ENCODE measurements at places on chromosomes 6 and 20. TPM values are rescaled to one million over a fixed set of nuclear protein-coding genes. Genes with fewer than 3 reads are reported as not detected.

Gene MEP1A
- total RNA-seq, result not detected

Gene TREM1
- not detected for total RNA-seq

Gene CCM2L
- total RNA-seq, result 0.20 TPM

Gene SDC4
- total RNA-seq, result not detected

Gene POM121L2
- not detected for total RNA-seq

Gene PI3
- total RNA-seq, result not detected

Gene SYCP2L
- total RNA-seq, result 0.17 TPM

Gene CCDC170
- total RNA-seq, result not detected

Gene EGFL8
- total RNA-seq, result 3.4 TPM

Gene PROKR2
- not detected for total RNA-seq

GRCh38 chr6:166439366-166440091 lies 56.8 kb upstream of the MPC1 start:
- no peaks in the 10 kb centered on the region for H3K4me1 ChIP-seq
- no peak overlapping the region for H3K4me3 ChIP-seq
- H3K27me3 ChIP-seq, result peaks cover 31% of the 10 kb centered on the region
- DNase-seq, result no peak
- no peak overlapping the region for H3K27ac ChIP-seq

- H3K27ac ChIP-seq, result no peak overlapping the region
- no peaks in the 10 kb centered on the region for H3K4me1 ChIP-seq
- H3K4me3 ChIP-seq, result no peak overlapping the region
- no peak for DNase-seq
- H3K36me3 ChIP-seq, result no peaks in the 10 kb centered on the region
These were observed 27.4 kb downstream of the BPIFB1 start for GRCh38 chr20:33310327-33310899.

DNA sequence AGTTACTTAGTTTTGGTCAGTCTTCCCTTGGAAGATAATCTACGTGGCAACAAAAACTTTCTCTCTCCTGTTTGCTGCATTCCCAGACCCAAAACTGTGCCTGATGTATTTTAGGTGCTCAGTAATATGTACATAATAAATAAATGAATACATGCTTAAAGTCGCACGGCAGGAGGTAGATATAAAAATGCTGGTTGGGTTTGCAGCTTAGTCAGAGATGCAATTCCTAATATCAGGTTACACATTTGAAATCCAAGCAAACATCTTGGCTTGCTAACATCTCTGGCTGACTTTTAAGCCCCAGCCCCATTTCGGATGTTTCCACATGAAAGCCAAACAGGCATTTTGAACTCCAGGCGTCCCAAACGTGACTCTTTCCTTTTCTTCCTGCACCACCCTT lies 91.0 kb downstream of the KCNQ5 start:
- H3K36me3 ChIP-seq, result peaks cover 15% of the 10 kb centered on the region
- H3K4me3 ChIP-seq, result no peak overlapping the region
- H3K4me1 ChIP-seq, result peaks cover 3% of the 10 kb centered on the region

GRCh38 chr20:50992733-50993457 lies 30.0 kb downstream of the KCNG1 start:
- H3K27ac ChIP-seq, result no peak overlapping the region
- DNase-seq, result no peak
- H3K27me3 ChIP-seq, result peaks cover 4% of the 10 kb centered on the region
- no peak overlapping the region for H3K4me3 ChIP-seq

DNA sequence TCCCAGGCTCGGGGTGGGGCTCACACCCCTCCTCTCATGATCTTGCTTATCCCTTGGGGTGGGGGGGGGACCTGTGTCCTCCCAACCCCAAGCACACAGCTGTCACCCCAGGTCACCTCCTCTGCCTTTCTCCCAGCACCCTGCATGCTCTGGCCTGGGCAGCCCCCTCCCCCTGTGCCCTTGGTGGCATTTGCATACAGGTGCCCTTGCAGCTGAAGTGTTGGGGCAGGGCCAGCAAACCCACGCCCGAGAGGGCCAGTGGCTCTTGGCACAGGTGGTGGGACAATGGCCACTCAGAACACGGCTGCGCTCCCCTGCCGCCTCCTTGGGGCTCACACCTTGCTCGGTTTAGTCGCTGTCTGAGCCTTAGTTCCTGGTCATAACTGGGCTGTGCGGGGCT lies 11.3 kb upstream of the MYT1 start:
- H3K4me3 ChIP-seq, result no peak overlapping the region
- no peak for DNase-seq
- H3K27me3 ChIP-seq, result no peaks in the 10 kb centered on the region
- no peak overlapping the region for H3K27ac ChIP-seq
- no peaks in the 10 kb centered on the region for H3K36me3 ChIP-seq

GRCh38 chr6:148388521-148388920 lies 45.9 kb downstream of the SASH1 start:
- H3K27ac ChIP-seq, result no peak overlapping the region
- H3K36me3 ChIP-seq, result no peaks in the 10 kb centered on the region
- DNase-seq, result no peak
- no peaks in the 10 kb centered on the region for H3K4me1 ChIP-seq

DNA sequence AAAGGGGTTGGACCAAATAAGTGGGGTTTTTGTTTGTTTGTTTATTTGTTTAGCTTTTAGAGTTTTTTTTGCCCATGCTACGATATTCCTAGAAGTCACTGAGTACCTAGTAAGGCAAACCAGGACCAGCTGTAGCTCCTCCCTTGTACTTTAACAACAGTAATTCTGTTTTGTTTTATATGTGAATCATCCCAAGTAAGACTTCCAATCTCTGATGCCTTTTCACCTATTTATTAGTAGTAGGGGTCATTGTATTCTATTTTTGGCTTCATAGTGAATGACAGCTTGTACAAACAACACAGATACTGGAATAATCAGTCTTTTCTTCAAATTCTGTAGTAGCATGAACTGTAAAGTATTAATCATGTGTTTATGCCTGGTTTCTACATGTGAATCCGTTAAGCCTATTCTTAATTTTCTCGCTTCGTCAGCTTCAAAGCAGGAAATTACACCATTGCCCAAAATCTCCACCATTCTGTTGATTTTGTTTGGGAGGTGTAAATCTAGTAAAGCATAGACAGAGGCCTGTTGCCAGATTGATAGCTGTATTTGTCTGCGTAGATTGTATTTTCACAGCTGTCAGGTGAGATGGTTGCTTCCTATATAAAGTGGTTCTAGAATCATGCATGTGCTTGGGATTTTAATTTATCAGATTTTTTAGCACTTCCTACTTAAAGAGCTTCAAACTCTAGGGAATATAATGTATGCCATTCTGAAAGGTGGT lies 151.5 kb upstream of the FLRT3 start:
- no peak overlapping the region for H3K27ac ChIP-seq
- no peaks in the 10 kb centered on the region for H3K36me3 ChIP-seq
- DNase-seq, result no peak
- H3K27me3 ChIP-seq, result no peaks in the 10 kb centered on the region
- H3K4me1 ChIP-seq, result no peaks in the 10 kb centered on the region

- H3K4me1 ChIP-seq, result peaks cover 12% of the 10 kb centered on the region
- no peak overlapping the region for H3K4me3 ChIP-seq
- H3K27ac ChIP-seq, result no peak overlapping the region
- no peaks in the 10 kb centered on the region for H3K36me3 ChIP-seq
- peaks cover 33% of the 10 kb centered on the region for H3K27me3 ChIP-seq
These were observed 4.3 kb downstream of the GFRA4 start for GRCh38 chr20:3658716-3659491.

DNA sequence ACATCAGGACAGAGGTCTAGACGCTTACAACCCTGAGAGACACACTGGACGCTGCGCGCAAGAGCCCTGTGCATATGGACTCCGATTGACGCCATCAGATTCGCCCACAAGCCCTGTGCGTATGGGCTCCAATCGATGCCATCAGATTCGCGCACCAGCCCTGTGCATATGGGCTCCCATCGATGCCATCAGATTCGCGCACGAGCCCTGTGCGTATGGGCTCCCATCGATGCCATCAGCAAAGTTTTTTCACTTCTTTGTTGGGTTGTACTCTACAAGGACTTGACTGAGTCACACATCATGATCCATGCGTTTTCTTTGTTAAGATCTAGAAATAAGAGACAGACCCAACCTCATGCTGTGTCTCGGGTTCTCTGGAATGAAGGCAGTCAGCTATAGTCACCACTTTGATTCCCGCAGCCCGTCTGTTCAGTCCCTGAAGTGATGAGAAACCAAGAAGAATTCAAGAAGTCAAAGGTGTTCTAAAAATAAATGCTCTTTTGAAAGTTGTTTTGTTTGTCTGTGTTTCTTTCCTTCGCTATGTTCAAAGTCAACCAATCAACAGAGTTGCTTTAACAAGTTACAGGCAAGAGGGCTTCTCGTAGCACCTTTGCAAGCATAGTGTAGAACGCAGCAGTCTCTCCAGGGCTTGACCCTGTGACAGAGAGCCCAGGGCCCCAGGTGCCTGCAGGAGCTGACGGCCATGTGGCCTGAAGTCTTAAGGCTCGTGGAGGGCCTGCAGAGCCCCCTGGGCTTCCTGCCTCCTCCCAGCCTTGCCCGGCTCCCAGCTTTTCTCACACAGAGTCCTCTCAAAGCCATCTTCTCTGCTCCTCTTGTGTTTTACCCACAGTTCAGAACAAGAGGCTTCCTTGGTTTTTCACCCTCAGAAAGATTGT lies 7.9 kb downstream of the RPS6KA2 start:
- H3K27me3 ChIP-seq, result peaks cover 3% of the 10 kb centered on the region
- no peak overlapping the region for H3K27ac ChIP-seq
- DNase-seq, result no peak
- no peaks in the 10 kb centered on the region for H3K4me1 ChIP-seq
- H3K4me3 ChIP-seq, result no peak overlapping the region

GRCh38 chr20:20768202-20768815 lies 55.9 kb upstream of the RALGAPA2 start:
- peaks cover 3% of the 10 kb centered on the region for H3K4me1 ChIP-seq
- no peak overlapping the region for H3K4me3 ChIP-seq
- no peak overlapping the region for H3K27ac ChIP-seq
- H3K27me3 ChIP-seq, result peaks cover 13% of the 10 kb centered on the region
- no peak for DNase-seq

GRCh38 chr6:16654701-16655100 lies 106.6 kb downstream of the ATXN1 start:
- H3K4me3 ChIP-seq, result no peak overlapping the region
- H3K27ac ChIP-seq, result no peak overlapping the region
- H3K4me1 ChIP-seq, result peaks cover 39% of the 10 kb centered on the region

GRCh38 chr6:36463676-36464075 lies 20.9 kb downstream of the KCTD20 start:
- peaks cover 17% of the 10 kb centered on the region for H3K36me3 ChIP-seq
- no peaks in the 10 kb centered on the region for H3K27me3 ChIP-seq
- no peak overlapping the region for H3K27ac ChIP-seq
- DNase-seq, result no peak
- peaks cover 17% of the 10 kb centered on the region for H3K4me1 ChIP-seq
- no peak overlapping the region for H3K4me3 ChIP-seq

GRCh38 chr20:44888226-44889103 lies 3.0 kb downstream of the YWHAB start:
- no peak for DNase-seq
- no peaks in the 10 kb centered on the region for H3K27me3 ChIP-seq
- H3K27ac ChIP-seq, result peak overlapping the region; percentile 76

GRCh38 chr20:32474009-32474716 lies 111.0 kb downstream of the NOL4L start:
- H3K36me3 ChIP-seq, result no peaks in the 10 kb centered on the region
- H3K27ac ChIP-seq, result no peak overlapping the region
- H3K27me3 ChIP-seq, result no peaks in the 10 kb centered on the region
- H3K4me3 ChIP-seq, result no peak overlapping the region
- DNase-seq, result no peak
- H3K4me1 ChIP-seq, result peaks cover 28% of the 10 kb centered on the region

DNA sequence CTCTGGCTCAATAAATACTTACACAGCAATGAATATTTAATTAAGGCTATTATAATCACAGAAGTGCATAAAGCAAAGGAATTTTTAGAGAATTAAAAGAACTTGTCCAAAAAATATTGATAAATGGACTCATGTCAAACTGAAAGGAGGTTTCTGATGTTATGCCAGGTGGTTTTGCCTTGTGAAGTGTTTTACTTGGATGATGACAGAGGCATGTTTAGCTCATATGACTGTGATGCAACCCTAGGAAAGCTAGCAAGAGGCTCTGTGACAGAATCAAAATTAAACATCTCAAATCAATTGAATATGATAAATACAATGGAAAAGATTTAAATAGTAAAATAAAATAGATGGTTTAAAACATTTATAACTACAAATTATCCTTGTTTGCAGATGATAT lies 137.3 kb downstream of the TMEM200A start:
- H3K4me3 ChIP-seq, result no peak overlapping the region
- no peak for DNase-seq
- H3K27ac ChIP-seq, result no peak overlapping the region
- H3K27me3 ChIP-seq, result no peaks in the 10 kb centered on the region
- H3K4me1 ChIP-seq, result no peaks in the 10 kb centered on the region

DNA sequence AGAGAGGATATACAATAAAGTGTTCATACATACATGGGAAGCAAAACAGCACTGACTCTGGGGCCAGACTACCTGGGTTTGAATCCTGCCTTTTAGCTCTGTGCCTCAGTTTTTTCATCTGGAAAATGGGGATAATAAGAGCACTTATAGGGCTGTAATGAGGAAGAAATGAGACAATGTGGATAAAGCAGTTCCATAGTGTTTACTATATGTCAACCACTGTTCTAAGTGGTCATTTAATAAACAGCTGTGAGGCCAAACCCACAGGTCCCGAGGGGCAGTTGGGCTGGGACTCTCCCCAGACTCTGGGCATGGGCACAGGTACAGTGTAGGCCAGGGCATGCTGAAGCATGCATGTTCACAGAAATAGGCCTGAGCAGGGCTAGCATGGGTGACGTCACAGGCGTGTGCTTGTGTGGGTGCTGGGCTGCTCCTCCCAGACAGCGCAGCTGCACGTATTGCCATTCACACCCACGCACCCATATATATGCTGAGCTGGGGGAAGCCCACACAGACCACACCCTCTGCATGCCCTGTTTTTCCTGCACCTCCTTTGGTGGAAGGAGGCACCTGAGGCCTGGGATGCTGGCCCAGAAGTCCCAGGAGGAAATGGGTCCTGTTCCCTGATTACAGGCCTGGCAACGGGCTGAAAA lies 3.5 kb upstream of the PLCG1 start:
- DNase-seq, result no peak
- no peak overlapping the region for H3K4me3 ChIP-seq
- H3K36me3 ChIP-seq, result no peaks in the 10 kb centered on the region
- H3K27me3 ChIP-seq, result no peaks in the 10 kb centered on the region

GRCh38 chr6:88163616-88164015 lies 2.5 kb downstream of the CNR1 start:
- no peak overlapping the region for H3K4me3 ChIP-seq
- DNase-seq, result no peak
- peaks cover 15% of the 10 kb centered on the region for H3K27me3 ChIP-seq
- no peak overlapping the region for H3K27ac ChIP-seq

DNA sequence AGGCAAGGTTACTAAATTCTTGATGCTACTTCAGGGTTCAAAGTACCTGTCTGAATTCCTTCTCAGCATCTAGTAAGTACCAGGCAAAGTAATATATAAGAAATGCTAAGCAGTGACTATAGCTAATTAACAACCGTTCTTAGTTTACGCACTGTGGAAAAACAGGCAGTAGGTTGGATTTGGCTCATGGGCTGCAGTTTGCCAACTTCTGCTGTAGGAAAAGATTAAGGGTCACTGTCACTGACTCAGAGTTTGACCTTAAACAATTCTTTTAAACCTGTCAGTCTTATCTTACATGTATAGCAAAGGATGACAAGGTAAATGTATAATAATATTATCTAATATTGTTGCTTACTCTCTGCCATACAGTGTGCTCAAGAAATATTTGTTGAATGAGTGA lies 42.3 kb downstream of the CTNNBL1 start:
- no peaks in the 10 kb centered on the region for H3K27me3 ChIP-seq
- H3K4me1 ChIP-seq, result peaks cover 14% of the 10 kb centered on the region
- H3K4me3 ChIP-seq, result no peak overlapping the region
- H3K27ac ChIP-seq, result no peak overlapping the region
- DNase-seq, result no peak
- H3K36me3 ChIP-seq, result peaks cover 85% of the 10 kb centered on the region

GRCh38 chr6:163513003-163513402 lies 98.5 kb downstream of the QKI start:
- H3K4me1 ChIP-seq, result peaks cover 12% of the 10 kb centered on the region
- no peak for DNase-seq
- no peak overlapping the region for H3K27ac ChIP-seq
- peaks cover 5% of the 10 kb centered on the region for H3K36me3 ChIP-seq

Data from activated B cell treated with CpG ODN at 0.5 μM for 24 hours (primary cell).